Left lung (tissue), 14 donors: ENCODE measurements at places on chromosomes 6 and 20. TPM values are rescaled to one million over a fixed set of nuclear protein-coding genes. Genes with fewer than 3 reads are reported as not detected.
A peak's percentile ranks its signal among the peaks of the same experiment; 100 is the strongest.

Gene CMTR1
- total RNA-seq, result 36.7 TPM

Gene TINAG
- not detected for total RNA-seq

GRCh38 chr6:44255871-44256774 is 1.2 kb downstream of the SLC35B2 start:
- H3K4me1 ChIP-seq, result peaks cover 13% of the 10 kb centered on the region
- peak overlapping the region; percentile 94 for H3K27ac ChIP-seq
- no peak for DNase-seq
- no peaks in the 10 kb centered on the region for H3K27me3 ChIP-seq

DNA sequence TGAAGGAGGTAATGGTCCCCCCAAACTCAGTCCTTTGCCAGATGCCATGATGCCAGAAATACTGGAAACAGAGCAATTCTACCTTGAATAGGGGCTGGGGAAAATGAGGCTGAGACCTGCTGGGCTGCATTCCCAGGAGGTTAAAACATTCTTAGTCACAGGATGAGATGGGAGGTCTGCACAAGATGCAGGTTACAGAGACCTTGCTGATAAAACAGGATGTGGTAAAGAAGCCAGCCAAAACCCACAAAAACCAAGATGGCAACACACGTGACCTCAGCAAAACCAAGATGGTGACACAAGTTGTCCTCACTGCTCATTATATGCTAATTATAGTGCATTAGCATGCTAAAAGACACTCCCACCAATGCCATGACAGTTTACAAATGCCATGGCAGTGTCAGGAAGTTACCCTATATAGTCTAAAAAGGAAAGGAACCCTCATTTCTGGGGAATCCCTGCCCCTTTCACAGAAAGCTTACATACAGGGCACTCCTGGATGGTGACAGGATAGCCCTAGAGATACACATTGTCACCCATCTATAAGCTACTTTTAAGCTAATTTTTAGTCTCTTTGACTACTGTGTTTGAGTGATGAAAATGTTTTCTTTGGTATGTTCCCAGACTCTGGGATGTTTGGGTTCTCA is 979.7 kb downstream of the TBC1D32 start:
- H3K4me1 ChIP-seq, result no peaks in the 10 kb centered on the region
- no peaks in the 10 kb centered on the region for H3K27me3 ChIP-seq
- DNase-seq, result no peak

GRCh38 chr6:4774715-4775493 is 1.3 kb upstream of the CDYL start:
- no peaks in the 10 kb centered on the region for H3K27me3 ChIP-seq
- H3K36me3 ChIP-seq, result no peaks in the 10 kb centered on the region
- DNase-seq, result peak; percentile 57
- peaks cover 2% of the 10 kb centered on the region for H3K4me1 ChIP-seq
- peak overlapping the region; percentile 33 for H3K27ac ChIP-seq

DNA sequence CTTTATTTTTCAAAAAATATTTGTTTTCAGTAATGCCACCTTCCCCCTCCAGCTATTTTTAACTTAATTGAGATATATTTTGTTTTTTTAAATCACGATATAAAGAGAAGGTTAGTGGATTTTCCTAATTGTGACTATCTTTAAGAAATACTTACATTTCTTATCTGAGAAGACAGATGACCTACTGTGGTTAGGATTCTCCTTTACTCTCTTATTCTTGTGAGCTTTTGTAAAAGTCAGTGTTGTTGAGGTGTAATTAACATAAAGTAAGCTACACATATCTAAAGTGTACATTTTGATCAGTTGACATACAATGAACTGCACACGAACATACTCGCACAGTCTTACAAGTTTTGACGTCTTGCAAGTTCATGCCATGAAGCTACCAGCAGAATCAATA is 144.7 kb downstream of the FARS2 start:
- no peak overlapping the region for H3K27ac ChIP-seq
- no peaks in the 10 kb centered on the region for H3K36me3 ChIP-seq
- H3K4me3 ChIP-seq, result no peak overlapping the region
- H3K4me1 ChIP-seq, result no peaks in the 10 kb centered on the region
- DNase-seq, result no peak

- no peaks in the 10 kb centered on the region for H3K36me3 ChIP-seq
- DNase-seq, result no peak
- H3K27ac ChIP-seq, result no peak overlapping the region
- H3K4me3 ChIP-seq, result no peak overlapping the region
- H3K4me1 ChIP-seq, result no peaks in the 10 kb centered on the region
- no peaks in the 10 kb centered on the region for H3K27me3 ChIP-seq
These were observed 16.4 kb upstream of the UQCC2 start for GRCh38 chr6:33727932-33728331.

DNA sequence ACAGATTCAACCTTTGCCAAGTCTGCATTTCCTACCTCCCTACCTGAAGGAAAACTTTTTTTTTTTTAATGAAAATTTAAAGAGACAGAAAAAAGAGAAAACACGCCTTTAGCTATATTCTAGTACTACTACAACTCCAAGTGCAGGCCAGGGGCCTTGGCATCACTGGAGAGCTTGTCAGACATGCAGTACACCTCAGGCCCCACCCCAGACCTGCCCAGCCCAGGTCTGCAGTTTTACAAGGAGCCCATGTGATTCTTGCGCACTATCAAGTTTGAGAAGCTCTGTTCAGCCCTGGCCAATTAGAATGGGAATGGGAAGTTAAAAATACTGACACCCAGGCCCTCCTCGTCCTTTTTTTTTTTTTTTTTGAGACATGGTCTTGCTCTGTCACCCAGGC is 85.0 kb downstream of the NFATC2 start:
- no peaks in the 10 kb centered on the region for H3K36me3 ChIP-seq
- H3K4me3 ChIP-seq, result no peak overlapping the region
- peaks cover 14% of the 10 kb centered on the region for H3K4me1 ChIP-seq
- no peak overlapping the region for H3K27ac ChIP-seq
- no peak for DNase-seq

DNA sequence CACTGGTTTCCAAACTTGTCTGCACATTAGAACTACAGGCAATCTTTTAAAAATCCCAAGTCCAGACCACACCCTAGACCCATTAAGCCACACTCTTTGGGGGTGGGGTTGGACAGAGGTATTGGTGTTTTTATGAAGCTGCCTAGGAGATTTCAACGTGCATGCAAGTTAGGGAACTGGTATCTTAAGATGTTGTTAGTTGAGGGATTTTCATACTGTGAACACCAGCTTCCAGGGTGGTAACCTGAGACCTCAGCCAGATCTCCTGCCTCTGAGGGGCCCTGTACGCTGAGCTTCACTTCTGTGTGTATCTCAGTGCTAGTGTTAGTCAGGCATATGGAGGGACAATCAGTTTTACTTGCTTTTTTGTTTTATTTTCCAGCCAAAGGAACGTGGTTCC is 138.0 kb downstream of the UTRN start:
- peaks cover 54% of the 10 kb centered on the region for H3K36me3 ChIP-seq
- no peaks in the 10 kb centered on the region for H3K27me3 ChIP-seq
- no peak for DNase-seq
- no peak overlapping the region for H3K4me3 ChIP-seq
- no peak overlapping the region for H3K27ac ChIP-seq

DNA sequence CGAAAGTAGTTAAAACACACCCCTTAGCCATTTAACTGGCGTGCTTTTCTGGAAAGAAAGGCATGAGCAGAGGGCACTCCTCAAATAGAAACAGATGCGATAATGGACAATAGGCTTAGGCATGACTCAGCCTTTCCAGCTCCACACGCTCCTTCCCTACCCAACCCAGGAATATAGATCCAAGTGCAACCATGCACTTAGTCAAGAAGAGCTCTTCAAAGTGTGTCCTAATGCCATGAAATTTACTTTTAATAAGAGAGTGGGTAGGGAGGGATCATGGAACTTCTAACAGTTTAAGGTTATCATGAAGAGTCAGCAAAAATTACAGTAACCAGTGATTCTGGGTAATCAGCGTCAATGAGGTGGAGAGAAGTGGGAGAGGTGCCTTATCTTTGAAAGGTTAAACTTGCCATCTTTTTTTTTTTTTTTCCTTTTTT is 2.4 kb upstream of the EFHC1 start:
- H3K4me3 ChIP-seq, result no peak overlapping the region
- no peaks in the 10 kb centered on the region for H3K27me3 ChIP-seq
- H3K4me1 ChIP-seq, result peaks cover 5% of the 10 kb centered on the region
- H3K27ac ChIP-seq, result peak overlapping the region; percentile 7
- H3K36me3 ChIP-seq, result no peaks in the 10 kb centered on the region

GRCh38 chr6:23269436-23269835 is 700.1 kb downstream of the HDGFL1 start:
- no peak for DNase-seq
- H3K4me1 ChIP-seq, result no peaks in the 10 kb centered on the region
- no peak overlapping the region for H3K27ac ChIP-seq
- no peak overlapping the region for H3K4me3 ChIP-seq
- H3K36me3 ChIP-seq, result no peaks in the 10 kb centered on the region

DNA sequence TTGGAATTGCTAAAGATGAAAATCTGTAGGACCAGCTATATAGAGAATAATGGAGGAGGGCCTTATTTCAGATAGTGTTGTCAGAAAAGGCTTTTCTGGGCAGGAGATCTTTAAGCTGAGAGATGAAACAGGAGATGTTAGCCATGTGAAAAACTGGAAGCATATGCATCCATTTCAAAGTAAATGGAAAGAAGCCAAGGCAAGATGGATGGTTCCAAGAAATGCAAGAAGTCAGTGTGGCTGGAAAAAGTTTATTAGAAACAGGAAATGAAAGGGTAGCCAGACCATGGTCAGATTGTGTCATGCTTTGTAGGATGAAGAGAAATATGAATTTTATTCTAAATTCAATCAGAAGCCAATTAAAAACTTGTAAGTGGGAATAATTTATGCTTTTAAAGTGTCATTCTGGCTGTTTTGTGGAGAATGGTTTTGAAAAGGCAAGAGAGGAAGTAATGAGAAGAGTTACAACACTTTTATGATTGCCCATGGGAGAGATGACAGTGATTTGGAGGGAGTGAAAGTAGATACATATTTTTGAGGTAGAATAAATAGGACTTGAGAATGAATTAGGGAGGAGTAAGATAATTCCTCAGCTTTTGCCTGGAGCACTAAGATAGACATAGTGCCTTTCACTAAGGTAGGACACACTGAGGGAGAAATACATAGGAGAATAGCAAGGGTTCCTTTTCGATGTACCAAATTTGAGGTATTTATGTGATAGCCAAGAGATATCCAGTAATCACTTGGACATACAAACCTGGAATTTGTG is 620.1 kb downstream of the HTR1B start:
- H3K27ac ChIP-seq, result no peak overlapping the region
- no peak for DNase-seq
- H3K4me1 ChIP-seq, result no peaks in the 10 kb centered on the region
- no peaks in the 10 kb centered on the region for H3K36me3 ChIP-seq
- H3K27me3 ChIP-seq, result no peaks in the 10 kb centered on the region

DNA sequence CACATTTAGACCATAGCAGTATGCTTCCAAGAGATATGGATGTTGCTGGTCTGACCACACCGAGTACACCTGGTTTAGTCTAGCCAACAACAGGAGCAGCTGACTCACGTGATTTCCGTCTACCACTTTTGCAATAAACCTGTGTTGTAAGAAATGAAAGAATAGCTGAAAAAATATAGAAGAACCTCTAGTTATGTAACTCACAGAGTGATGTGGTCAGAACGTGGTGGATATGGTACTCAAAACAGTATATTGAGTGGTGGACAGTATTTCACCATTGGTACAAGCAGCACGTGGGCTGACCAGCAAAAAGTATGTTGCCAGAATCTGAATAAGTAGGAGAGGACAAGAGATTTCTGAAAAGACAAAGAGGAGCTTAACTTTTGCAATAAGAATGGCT is 226.9 kb downstream of the TBC1D7 start:
- H3K4me3 ChIP-seq, result no peak overlapping the region
- no peak overlapping the region for H3K27ac ChIP-seq
- DNase-seq, result no peak
- H3K36me3 ChIP-seq, result no peaks in the 10 kb centered on the region

GRCh38 chr20:49646126-49646525 is 67.6 kb downstream of the B4GALT5 start:
- DNase-seq, result no peak
- no peaks in the 10 kb centered on the region for H3K36me3 ChIP-seq
- no peak overlapping the region for H3K27ac ChIP-seq
- H3K4me3 ChIP-seq, result no peak overlapping the region

DNA sequence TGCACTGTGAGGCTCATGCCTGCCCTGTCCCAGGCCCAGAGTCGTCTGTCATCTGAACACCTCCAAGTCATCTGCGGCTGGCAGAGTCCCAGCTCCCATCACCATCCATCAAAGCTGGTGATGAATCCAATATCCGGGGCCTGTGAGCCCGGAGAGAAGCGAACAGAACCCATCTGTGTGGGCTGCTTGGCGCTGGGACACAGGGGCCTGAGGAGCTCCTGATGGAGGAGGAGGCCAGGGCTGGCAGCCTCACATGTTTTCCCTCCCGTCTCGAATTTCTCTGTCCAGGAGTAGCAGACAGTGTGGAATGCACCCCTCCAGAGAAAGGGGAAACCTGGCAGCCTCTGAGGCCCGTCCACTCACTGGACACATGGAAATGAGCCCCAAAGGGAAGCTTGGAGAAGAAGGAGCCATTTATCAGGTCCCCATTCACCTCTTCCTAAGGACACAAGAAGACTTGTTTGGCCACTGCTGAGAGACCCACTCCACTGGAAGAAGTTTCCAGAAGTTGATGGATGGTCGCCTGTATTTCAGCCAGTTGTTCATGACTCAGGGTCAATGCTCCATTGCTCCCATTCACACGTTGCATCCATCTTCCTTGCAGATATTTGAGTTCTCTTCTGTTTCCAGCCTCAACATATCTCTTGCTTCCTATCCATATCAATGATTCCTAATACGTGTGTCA is 307.5 kb upstream of the SULF2 start:
- H3K36me3 ChIP-seq, result no peaks in the 10 kb centered on the region
- no peaks in the 10 kb centered on the region for H3K4me1 ChIP-seq
- H3K27ac ChIP-seq, result no peak overlapping the region
